ENCODE measurements at places on chromosomes 6 and 20.
A peak's percentile ranks its signal among the peaks of the same experiment; 100 is the strongest.

DNA sequence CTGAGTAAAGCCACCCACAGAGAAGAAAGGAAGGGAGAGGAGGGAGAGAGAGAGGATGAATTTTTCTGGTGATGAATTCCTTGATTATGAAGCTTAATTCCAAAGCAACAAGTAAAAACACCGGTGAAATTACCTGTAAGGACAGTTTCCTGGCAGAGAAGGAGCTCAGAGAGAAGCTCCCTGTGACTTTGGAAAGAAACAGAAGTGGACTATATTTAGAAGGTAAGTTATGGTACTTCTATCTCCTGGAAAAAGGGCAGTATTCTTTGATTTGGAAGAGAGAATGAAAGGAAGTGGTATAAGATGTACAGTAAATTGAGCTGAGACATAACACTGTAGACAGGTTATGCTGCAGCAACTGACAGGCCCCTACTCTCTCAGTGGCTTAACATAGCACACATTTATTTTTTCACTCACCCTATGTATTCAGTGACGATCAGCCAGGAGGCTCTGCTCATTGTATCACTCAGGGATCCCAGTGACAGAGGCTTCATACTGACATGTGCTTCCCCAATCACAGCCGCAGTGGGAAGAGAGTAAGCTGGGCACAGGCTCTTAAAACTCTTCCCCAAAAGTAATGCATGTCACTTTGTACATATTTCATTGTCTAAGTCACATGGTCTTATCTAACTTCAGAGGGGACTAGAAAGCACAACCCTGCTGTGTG is 349.5 kb downstream of the BTBD9 start:
- no peak for DNase-seq

DNA sequence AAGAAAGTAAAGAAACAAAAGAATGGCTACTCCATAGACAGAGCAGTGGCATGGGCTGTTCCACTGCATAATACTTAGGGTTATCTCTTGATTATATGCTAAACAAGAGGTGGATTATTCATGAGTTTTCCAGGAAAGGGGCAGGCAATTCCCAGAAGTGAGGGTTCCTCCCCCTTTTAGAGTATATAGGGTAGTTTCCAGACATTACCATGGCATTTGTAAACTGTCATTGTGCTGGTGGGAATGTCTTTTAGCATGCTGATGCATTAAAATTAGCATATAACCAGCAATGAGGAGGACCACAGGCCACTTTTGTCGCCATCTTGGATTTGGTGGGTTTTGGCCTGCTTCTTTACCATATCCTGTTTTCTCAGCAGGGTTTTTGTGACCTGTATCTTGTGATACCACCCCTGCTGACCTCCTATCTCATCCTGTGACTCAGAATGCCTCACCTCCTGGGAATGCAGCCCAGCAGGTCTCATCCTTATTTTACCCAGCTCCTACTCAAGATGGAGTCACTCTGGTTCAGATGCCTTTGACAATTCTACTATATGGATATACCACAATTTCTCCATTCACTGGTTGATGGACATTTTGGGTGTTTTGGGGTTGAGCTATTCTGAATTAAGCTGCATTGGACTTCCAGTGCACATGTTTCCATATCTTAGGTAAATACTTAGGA is 280.6 kb downstream of the FARS2 start:
- DNase-seq: no peak

DNA sequence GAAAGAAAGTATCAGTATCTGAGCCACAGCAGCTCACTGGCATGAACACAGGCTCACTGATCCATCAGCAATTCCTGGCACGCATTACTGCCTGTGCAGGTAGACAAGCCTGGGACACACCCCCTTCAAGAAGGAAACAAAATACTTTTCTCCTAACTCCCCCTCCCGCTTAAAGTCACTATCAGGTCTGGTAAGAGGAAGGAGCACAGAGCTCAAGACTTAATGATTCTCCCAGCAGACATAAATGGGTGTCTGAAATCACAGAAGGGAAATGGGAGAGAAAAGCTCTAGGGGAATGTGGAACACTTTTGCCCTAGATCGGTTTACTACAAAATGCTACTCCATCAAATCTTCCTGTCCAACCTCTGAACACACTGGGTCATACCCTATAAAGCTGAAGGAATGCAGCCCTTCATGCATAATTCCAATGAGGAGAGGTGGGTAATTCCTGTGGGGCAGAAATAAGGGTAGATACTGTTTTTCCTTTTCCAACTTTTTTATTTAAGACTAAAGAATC is at the start of gene ADGRF1:
TSS of gene ADGRF1 (minus strand) at position 58 of the 517 bp plus-strand sequence. CDS start 13,271 bp downstream, outside the sequence.
- DNase-seq: no peak

- DNase-seq: no peak
These were observed 24.9 kb upstream of the ITCH start for GRCh38 chr20:34337982-34338726.

DNA sequence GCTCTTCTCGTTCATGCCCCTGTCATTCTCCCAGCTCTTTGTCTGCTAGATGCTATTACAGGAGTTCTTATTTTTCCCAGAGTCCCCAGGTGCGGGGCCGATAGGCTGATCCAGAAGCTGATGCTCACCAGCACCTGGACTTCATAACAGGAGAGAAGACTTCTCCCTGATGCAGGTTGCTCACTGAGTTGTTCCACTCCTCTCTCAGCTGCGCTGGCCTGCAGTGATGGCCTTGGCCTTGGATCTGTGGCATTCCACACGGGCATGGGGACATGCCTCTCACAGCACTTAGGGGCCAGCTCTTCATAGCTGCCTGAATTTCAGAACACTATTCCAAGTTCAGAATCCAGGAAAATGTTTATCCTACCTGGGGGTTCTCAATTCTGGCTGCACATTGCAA is 7.1 kb upstream of the TXNDC5 start:
- DNase-seq: no peak

GRCh38 chr6:153957394-153957793 is 81.6 kb upstream of the OPRM1 start:
- DNase-seq: no peak

- no peak for DNase-seq
These were observed 65.1 kb upstream of the SCAF8 start for GRCh38 chr6:154668156-154668555.

DNA sequence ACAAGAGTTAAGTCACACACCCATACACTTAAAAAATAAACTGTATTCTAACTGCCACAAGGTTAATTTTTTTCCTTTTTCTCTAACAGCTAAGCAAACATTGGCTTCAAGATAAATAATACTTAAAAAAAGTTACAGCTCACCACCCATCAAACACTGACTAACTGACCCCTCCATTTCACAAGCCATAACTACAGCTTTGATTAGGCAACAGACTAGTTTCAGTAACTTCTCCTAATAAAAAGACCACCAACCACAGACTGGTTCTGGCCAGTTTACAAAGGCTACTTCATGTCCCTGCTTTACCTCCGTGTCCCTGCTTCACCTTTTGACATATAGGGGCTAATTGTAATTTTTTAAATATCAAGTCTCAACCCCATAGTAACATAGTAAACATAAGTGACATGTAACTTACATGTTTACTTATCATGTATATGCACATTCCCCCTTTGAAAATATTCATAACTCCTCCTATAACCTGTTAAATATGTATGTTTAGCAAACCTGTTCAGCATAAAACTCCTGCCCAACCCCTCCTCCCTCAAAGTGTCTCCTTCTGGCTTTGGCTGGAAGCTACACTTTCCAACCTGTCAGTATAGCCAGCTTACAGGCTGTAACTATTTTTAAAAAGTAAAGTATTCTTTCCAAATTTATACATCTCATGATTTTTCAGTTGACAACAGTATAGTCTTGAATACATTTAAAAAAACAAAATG is 15.1 kb upstream of the POM121L2 start:
- DNase-seq: no peak

DNA sequence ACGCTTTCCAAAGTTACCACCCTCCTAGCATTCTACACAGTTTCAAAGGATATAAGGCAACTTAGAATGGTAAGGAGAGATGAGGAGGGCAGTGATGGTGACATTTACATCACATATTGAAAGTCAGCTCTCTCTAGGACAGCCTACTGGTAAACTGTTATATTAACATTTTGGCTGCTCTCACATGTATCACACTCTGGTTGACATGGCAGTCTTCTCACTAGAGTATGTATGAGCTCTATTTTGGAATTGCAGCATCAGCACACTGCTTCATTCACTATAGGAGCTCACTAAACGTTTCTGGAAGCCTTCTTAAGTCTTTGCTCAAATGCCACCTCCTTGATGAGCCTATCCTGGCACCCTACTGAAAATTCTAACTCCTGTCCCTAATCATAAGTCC is 135.7 kb upstream of the ENPP5 start:
- no peak for DNase-seq

- DNase-seq: no peak
These were observed 139.5 kb downstream of the BCAS1 start for GRCh38 chr20:53930651-53931504.

DNA sequence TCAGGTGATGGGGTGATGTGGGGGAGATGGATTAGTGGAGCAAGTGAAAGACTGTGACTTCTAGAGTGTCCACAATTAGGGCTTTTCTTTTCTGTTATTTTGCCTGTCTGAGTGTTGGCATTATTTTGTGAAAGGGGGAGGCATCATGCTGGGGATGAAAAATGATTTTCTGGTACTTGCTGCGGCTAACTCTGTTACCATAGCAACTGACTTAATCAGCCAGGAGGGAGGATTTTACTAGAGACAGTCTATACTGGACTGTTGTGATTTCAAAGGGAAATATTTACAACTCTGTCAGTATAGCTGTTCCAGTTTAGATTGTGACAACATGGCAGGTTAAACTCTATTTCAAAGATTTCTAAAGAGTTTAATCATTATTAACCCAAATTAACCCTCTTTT is 30.4 kb upstream of the MRAP2 start:
- DNase-seq: no peak

- no peak for DNase-seq
These were observed 81.7 kb downstream of the FAM217A start for GRCh38 chr6:3997177-3997770.

GRCh38 chr20:63261060-63261794 is 7.0 kb upstream of the NKAIN4 start:
- no peak for DNase-seq

- no peak for DNase-seq
These were observed 364.3 kb upstream of the ID4 start for GRCh38 chr6:19472850-19473249.

DNA sequence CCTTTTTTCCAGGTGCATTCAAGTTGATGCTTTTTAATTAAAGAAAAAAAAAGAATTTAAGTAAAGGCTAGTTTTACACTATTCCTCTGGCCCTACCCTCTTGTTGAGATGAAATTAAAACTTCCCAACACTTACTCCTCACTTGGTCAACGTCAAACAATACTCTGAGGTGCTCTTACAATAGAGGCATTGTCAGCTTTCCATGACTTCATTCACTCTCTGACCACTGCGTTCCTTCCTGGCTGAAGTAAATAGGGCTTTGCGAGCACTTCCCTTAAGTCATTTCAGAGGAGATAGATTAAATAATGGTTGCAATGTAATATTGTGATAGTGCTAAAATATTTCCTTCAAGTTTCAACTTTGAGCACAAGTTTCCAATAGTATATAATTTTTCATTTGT is 229.8 kb upstream of the CEP162 start:
- DNase-seq: no peak

GRCh38 chr6:12047304-12047703 is 35.2 kb downstream of the HIVEP1 start:
- DNase-seq: no peak

- no peak for DNase-seq
These were observed 280.3 kb upstream of the JARID2 start for GRCh38 chr6:14965424-14966075.

DNA sequence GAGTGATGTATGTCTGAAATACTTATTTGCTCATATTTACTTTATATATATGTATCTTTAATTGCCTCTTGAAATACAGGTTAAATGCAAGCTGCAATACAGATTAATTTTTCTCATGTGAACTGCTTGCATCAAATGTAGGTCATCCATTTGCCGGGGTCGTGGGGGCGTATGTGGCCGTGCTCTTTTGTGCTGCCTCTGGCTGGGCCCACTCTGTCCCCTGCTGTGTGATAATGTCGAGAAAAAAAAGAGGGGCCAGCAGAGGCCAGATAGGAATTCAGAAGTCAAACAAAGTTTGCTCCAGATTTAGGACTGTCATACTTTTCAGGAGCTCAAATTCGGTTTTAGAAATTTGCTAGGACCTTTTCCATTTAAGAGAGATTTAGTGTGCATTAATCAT is 459.6 kb upstream of the SOX4 start:
- DNase-seq: no peak

DNA sequence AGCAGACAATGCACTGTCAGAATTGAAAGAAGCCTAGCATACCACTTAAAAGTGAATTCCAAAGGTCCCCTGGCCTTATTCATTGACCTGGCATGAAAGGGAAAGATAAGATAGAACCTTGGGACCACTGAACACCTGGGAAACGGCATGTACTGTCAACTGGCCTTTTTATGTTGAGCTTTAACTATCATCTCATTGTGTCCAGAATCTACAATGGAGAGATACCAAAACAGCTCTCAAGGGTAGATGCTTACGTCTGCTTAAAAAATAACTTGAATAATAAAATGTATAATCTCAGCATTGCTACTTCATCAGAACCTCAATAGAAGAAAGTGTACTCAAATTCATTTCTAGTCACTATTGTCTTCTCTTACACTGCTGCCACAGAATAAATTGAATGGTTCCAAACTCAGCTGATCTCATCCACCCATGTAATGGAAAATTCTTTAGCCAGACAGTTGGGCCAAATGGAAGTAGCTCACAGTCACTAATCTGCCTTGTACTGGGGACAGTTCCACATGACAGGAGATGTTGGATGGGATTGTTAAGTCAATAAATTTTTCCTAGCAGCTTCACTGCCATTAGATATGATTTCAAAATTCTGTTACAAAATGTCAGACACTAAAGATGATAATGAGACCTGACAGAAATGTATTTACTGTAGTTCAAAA is 93.8 kb downstream of the MLIP start:
- DNase-seq: no peak

DNA sequence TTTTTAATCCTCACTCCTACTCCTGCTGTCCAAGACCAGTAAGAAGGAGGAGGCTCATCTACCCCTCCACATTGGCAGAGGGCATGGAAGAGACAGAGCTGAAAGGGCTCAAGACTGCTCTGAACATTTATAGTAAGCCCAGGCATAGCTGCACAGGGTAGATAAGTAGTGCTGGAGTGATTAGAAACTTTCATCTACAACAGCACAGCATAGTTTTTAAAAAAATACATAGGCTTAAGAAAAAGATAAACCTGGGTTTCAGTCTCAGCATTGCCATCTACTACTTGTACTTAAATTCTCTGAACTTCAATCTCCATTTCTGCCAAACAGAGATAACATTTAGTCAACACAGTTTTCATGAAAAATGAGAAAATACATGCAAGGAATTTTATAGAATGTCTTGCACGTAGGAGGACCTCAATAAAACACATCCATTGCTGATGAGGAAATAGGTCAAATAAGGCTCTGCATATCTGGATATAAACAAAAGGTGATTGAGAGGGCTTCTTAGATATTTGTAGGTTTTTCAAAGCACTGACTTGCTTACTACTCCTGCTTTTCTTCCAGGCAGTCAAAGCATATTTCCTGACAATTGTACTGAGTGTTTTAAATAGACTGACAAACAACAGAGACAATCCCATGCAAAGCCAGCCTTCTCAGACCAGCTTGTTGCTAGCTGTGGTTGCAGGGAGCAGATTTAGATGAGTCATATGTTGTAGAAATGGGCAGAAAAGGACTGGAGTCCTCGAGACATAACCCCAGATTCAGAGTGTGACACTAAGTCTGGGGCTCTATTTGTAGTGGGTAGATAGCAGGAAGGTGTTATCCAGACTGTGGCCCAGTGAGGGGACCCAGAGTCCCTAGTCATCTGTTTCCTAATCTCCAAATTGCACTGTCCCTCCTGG is 107.4 kb upstream of the TAB2 start:
- peak; percentile 45 for DNase-seq

Data from T-helper 2 cell treated with Interferon-gamma antibody and Interleukin-4, amounts not matched to agents 5 μg/mL and 100 μg/mL, for 36 hours (primary cell).